A549 treated with CpdA at 1 μM for 4 hours (cell line): ENCODE measurements at places on chromosomes 1 and 21. TPM values are rescaled to one million over a fixed set of nuclear protein-coding genes. Genes with fewer than 3 reads are reported as not detected.

The OR2L2 gene
- 0.01 TPM in 1 of 5 replicates, not detected in the others for total RNA-seq

The LCE2B gene
- not detected in 5 replicates for total RNA-seq

The ERG gene
- total RNA-seq = 0.03 to 0.14 TPM (median 0.08 TPM) in 4 of 5 replicates, not detected in the other

The FCGR3A gene
- not detected in 5 replicates for total RNA-seq

The PLK3 gene
- total RNA-seq = 13.8 to 17.7 TPM (median 15.6 TPM) in 5 replicates
